Natural killer cell treated with Interleukin-12 subunit alpha and Interleukin-12 subunit beta and Interleukin-15 and Interleukin-18, amount 100 ng/mL, for 72 hours (primary cell): ENCODE measurements at places on chromosomes 11 and 22.

DNA sequence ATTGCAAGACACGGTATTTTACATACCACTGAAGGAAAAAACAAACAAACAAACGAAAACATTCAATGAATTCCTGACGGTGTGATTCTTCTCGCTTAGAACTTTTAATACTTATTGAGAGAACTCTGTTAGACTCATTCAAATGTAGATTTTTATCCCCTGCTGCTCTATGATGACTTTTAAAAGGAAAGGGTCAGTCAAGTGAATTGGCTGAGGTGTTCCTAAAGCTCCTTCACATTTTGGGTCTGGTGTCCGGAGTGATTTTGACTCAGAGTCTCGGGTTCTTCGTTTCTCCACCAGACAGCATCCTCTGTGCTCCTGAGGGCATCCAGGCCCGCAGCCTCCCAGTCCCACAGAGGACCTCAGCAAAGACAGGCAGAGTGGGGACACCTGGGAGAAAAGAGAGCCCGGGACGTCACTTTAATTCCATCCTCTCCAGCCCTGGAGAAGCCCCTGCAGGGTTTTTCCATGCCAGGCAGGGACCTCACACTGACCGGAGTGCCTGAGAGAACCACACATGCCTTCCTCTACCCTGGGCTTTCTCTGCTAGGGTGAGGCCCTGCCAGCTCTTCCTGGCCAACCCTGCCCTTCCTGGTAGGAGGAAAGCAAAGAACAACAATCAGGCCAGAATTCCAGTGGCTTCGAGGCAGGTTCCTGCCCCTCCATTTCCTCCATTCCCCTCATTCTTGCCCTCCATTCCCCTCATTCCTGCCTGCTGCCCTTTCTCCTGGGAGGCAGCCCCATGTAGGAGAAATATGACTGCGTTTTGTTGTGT, 1.4 kb upstream of the CSF2RB start:
- no peak for DNase-seq

DNA sequence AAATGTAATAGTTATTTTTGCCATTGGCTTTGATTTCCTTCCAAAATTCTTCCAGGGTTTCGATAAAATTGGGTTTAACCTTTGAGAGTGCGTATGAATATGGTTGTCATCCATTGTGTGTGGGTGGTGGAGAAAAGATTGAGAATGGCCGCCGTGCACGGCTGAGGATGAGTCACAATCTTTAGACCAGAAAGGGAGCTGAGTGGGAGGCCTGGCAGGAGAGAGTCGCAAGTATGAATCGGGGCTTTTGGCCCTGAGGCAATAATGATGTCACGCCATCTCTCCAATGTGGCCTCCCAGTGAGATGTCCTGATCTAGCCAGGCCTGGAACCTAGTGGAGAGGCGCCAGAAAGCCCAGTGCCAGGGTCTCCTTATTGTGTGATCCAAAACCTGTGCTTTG, 33.1 kb upstream of the SMPD1 start:
- no peak for DNase-seq

GRCh38 chr22:24208012-24208749, 26.9 kb downstream of the SUSD2 start:
- no peak for DNase-seq

DNA sequence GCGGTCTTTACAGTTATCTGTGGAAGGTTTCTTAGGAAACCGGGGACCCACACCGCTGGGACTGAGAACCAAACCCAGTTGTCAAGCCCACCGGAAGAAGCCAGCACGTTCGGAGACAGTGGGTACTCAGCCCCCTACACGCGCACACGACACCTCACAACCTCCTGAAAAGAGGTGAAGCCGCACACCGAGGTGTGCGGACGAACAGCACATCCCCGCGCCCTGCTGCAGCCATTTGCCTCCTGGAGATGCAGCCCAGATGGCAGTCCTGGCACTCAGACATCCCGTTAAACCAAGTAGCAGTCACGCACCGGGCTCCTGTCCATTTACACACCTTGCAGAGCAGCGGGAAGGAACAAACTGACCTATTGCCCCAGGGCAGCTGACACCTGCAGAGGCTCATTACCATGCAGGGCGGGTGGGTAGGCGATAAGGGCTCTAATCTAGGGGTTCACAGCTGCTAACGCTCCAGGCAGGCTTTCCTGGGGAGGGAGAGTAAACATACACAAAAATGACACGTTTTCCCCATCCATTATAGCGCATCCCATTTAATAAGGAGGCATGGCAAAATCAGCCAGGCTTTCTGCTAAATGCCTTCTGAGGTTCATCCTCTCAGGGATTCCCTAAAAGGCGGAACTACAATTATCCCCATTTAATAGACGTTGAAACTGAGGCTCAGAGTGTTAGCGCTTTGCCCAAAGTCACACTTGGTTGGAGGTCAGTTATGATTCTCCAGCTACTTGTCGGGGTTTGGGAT, 864 bp upstream of the EHBP1L1 start:
- DNase-seq: no peak

GRCh38 chr11:84923489-84923888, 703.7 kb downstream of the DLG2 start:
- DNase-seq: no peak
